NCI-H2081 (cell line): ENCODE measurements at places on chromosomes 5 and 9.

GRCh38 chr5:82211855-82212572, 66.1 kb downstream of the RPS23 start:
- no peak for DNase-seq

DNA sequence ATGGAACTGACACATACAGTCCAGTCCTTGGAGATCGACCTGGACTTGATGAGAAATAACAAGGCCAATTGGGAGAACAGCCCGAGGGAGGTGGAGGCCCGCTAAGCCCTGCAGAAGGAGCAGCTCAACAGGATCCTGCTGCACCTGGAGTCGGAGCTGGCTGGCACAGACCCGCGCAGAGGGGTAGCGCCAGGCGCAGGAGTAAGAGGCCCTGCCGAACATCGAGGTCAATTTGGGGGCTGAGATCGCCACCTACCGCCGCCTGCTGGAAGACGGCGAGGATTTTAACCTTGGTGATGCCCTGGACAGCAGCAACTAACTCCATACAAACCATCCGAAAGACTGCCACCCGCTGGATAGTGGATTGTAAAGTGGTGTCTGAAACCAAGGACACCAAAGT, 1610.1 kb upstream of the ACO1 start:
- no peak for DNase-seq

DNA sequence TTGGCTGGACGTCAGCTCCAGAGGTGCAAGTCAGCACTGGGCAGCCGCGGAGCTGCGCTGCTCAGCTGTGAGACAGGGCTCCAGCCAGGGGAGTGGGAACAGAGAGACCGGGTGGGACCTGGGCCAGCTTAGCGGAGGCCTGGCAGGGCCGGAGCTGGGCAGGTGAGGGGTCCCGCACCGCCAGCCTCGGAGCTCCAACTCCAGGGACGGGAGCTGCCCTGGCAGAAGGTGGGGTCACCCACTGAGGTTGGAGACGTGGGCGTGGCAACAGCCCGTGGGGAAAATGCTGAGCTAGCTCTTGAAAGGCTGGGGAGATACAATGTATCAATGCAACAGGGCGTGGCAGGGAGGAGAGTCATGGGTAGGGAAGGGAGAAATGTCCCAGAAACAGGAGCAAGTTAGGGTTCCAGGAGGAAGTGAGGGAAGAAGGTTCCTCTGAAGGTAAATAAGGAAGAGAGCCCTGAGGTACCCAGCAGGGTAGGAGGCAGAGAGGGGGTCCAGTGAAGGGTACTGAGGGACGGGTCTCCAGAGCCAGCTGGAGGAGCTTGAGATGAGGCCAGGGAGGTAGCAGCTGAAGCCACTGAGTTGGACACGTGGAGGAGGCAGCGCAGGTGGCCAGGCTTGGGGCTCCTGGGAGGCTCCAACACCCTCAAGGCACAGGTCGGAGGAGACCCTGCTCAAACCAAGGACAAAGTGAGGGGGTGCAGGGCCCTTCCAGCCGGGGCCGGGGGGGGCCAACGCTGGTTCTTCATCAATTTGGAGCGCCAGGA, 736 bp upstream of the NKD2 start:
- DNase-seq: no peak

GRCh38 chr9:116336133-116336862, 182.7 kb downstream of the PAPPA start:
- DNase-seq: no peak

DNA sequence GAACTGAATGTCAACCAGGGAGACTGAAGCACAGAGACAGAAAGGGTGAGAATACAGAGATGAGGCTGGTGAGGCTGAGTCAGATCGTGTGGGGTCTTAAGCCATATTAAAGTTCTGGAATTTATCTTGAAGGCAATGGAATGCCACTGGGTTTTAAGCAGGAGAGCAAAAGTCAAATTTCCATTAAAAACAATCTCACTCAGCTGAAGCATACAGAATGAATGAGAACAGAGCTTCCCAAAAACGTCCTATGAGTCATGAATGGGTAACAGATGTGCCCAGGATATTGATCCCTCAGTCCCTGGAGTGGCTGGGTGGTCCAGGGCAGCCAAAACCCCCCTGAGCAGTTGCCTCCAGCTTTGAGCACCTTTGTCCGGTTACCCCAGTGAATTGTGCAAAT, 44.9 kb downstream of the PFDN1 start:
- DNase-seq: no peak

GRCh38 chr5:130164966-130165365, 260.7 kb downstream of the CHSY3 start:
- DNase-seq: no peak

DNA sequence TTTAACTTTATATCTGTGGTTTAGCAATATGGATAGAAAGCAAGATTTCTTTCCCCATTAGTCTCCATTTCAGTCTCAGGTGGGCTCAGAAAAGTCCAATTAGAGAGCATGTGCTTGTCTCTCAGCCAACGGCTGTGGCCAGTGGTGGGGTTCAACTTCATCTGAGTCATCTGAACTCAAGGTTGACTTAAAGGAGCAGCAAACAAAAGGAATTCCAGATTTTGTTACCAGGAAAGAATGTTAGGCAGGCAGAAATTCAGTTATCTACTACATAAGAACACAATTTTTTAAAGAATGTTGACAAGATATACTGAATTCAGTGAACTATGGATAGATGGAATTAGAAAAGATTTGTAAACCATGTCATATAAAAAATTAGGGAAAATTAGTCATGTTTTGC, 784.1 kb downstream of the MAT2B start:
- DNase-seq: no peak
